ENCODE measurements at places on chromosomes 13 and 19.

DNA sequence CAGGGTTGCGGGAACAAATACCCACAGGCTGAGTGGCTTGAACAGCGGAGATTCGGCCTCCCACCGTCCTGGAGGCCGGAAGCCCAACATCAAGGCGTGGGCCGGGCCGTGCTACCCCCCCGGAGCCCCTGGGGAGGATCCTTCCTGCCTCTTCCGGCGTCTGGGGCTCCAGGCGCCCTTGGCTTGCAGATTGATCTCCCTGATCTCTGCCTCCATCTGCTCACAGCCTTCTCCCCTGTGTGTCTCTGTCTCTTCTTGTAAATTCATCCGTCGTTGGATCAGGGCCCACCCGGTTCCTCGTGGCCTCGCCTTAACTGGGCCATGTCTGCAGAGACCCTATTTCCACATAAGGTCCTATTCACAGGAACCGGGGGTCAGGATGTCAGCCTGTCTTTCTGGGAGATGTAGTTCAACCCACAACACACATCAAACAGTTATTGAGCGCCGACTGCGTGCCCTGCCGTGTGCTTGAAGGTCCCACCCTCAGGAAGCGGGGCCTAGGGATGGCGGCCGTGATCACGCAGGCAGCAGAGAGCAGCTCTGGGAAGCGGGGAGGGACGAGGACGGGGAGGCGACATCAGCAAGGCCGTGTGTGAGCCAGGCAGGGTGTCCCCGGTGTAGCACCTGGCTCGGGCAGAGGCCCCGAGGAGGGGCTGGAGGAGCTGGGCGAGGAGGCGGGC lies 21.3 kb downstream of the HCN2 start:
- DNase-seq, result peak; percentile 77

DNA sequence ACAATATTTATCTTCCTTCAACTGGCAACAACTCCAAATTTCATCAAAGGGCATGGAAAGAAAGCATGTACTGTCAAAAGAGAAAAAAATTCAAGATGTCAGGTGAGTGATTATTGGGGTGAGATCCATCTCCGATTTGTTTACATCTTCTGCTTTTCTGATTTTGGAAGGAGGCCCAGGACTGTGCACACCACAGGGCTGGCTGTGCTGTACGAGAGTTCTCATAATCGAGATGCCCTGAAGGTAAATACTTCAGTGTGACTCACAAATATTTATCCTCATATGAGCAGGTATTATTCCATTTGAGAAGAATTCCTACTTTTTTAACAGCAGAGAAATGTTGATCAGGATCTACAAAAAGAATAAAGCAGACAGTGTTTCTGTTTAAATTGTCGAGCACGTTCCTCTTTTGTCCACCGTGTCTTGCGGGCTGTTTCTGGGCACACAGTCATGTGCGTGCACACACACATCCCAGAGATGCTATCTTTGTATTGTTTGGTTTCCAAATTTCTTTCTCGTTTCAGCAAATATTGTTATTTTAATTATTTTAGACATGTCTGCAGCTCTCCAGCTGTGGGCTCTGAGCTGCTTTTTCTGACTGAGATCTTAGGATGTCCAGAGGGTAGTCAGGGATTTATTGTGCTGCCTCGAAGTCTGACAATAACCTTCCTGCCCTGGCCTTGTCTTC lies 103.8 kb downstream of the KL start:
- DNase-seq, result no peak

- no peak for DNase-seq
Measured at GRCh38 chr13:27483421-27483820, 33.1 kb upstream of the MTIF3 start.

GRCh38 chr19:54030895-54031586 lies 32.7 kb downstream of the VSTM1 start:
- DNase-seq, result no peak

DNA sequence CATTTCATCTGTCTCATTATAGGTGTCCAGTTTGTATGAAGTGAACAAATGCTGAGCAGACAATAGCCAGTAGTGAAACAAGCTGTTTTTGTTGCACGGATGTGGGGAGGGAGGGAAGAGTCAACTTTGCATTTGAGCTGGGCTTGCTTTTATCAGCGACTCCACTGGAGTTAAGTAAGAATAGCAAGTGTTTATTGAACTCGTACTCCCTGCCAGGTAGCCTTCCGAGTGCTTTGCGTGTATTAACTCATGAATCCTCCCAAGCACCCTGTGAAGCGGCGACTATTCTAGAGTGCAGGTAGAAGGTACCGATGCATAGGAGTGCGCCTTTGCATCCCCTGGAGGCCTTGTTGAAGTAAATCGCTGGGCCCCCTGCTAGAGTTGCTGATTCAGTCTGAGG lies 4.7 kb upstream of the ZNF444 start:
- DNase-seq, result no peak
